ENCODE measurements at places on chromosomes 3 and 15.
A peak's percentile ranks its signal among the peaks of the same experiment; 100 is the strongest.

GRCh38 chr15:86333819-86334218, 254.1 kb downstream of the AGBL1 start:
- no peak for DNase-seq

- DNase-seq: no peak
Measured at GRCh38 chr3:139261754-139262586, 81.8 kb upstream of the MRPS22 start.

GRCh38 chr3:115667738-115668065, 44.4 kb downstream of the GAP43 start:
- DNase-seq: no peak

DNA sequence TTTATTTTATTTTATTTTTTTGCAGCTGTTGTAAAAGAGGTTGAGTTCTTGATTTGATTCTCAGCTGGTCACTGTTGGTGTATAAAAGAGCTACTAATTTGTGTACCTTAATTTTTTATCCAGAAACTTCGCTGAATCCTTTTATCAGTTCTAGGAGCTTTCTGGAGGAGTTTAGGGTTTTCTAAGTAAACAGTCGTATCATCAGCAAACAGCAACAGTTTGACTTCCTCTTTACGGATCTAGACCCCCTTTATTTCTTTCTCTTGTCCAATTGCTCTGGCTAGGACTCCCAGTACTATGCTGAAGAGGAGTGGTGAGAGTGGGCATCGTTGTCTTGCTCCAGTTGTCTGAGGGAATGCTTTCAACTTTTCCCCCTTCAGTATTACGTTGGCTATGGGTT, 165.8 kb upstream of the KCNMB2 start:
- DNase-seq: no peak

DNA sequence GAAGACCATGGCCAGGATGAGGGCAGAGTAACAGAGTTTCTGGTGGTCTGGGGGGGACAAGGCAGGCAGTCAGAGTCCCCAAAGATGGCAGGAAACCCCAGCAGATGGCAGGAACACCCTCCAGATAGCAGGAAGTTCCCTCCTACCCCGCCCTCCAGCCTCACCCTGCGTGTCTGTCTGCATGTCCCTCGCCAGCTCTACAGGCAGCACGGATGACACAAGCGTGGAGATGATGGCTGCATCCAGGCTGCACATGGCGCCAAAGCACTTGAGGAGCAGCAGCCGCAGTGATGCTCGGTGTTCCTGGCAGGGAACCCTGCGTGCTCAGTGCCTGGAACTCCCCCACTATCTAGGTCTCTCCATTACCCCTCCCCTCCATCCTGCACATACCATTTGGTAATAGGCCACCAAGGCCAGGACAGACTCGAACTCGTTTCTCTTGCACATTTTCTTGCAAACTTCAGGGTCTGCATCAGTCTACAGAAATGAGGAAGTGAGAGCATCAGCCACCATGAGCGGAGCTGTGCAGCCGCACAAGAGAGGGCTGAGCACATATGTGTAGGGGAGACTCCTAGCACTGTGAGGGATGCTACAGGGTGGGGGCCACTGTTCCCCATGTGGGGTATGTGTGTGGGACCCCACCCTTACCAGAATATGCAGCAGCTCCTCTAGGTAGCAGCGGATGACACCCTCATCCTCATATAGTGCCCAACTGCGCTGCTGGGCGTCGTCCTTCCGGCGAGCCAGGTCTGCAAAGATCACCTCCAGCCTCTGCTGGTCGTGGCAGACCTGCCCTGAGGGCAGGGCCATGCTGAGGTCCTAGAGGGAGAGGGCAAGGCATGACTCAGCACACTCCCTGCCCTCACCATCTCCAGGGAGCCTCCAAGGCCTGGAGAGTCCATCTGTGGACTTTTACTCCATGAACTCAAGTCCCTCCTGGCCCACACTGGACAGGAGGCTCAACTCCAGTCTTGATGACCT, 6.0 kb downstream of the NCKIPSD start:
- no peak for DNase-seq

DNA sequence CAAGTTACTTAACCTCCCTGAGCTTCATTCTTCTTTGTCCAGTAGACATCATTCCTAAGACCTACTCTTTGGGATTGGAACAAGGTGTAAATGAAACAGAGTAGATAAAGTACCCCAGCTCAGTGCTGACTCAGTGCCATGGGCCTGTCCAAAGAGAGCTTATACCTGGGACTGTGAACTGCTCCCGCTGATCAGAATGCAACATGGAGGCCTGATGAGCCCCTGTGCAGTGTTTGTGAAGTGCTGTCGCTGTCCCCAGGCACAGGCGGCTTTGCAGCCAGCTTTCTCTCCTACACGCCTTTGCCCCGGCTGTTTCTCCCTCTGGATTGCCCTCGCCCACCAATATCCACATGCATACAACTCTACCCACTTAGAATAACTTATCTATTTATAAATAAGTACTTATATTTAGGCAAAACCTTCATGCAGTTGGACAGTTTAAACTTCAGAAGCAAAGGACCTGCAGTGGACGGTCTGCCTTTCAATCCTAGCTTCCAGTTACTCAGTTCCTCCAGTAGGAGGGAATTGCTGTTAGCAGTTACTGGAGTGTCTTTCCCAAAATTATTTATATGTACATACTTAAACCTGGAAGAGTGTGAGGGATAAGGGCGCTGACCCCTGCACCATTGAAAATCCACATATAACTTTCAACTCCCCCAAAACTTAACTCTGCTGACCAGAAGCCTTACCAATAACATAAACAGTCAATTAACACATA, 80.0 kb downstream of the CORO2B start:
- DNase-seq: no peak

DNA sequence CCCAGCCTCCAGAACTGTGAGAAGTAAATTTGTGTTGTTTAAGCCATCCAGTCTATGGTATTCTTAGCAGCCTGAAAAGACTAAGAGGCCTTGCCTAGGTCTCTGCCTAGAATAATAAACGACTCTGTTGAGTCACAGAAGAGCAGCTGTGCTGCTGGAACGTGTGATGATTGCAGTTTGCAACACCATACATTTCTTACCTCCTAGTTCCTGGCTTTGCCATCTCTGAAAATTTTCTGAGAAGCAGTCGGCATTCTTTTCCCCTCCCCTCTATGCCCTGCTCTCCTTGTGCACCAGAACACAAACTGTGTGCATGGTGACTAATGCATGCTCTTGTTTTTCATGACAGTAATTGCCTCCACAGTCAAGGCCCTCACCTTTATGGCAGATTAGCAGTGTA, 301.3 kb downstream of the IL20RB start:
- DNase-seq: no peak

DNA sequence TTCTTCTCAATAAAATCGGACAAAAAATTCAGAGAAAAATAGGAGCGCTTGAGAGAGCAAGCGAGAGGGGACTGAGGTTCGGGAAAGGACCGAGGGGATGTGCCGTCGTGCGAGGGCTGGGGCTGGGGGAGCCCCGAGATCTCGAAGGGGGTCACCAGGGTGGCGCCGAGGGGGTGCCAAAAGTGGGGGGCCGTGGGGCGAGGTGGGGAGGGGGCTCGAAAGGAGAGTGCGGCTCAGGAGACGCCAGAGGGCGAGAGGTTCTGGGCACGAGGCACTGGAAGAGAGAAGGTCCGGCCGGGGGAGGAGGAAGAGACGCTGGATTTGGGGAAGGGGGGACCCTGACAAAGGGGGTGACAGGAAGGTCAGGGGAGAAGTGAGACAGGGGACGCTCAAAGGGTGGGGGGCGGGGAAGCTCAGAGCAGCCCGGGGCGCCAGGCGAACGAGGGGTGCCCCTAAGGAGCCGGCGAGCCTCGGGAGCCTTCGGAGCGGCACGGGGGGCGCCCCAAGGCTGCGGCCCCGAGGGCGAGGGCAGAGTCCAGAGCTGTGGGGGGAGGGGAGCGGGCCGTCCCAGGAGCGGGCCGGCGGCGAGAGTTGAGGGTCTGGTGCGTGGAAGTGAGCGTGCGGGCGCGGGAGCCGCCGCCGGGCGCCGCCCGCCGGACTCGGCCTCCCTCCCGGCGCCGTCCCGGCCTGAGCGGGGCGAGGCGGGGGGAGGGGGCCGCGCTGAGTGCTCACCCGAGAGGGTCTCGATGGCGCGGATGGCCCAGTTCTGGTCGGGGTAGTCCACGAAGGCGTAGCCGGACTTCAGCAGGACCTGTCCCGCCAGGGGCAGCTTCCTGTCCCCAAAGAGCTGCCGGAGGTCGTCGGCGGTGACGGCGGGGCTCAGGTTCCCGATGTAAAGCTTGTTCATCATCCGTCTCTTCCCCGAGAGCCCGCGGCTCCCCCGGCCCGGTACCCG, 514 bp downstream of the IGF2BP2 start:
- DNase-seq: peak; percentile 3

DNA sequence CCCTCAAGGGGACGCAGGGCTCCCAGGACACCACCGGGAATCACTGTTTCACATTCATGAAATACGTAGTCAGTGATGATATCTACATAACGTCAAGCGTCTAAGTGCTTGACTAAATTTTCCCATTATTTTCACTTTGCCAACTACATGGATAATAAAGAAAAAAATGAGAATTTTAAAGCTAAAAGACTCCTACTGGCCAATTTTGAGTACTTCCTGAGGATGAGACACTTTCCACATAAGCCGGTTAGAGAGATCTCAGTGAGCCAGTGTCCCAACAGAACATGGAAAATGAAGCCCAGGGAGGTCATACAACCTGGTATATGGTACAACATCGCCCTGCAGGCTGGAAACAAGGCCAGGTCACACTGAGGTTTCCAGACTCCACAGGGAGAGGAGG, 928.1 kb downstream of the FHIT start:
- DNase-seq: no peak

- DNase-seq: no peak
Measured at GRCh38 chr3:9787714-9788113, 4.6 kb downstream of the TADA3 start.

DNA sequence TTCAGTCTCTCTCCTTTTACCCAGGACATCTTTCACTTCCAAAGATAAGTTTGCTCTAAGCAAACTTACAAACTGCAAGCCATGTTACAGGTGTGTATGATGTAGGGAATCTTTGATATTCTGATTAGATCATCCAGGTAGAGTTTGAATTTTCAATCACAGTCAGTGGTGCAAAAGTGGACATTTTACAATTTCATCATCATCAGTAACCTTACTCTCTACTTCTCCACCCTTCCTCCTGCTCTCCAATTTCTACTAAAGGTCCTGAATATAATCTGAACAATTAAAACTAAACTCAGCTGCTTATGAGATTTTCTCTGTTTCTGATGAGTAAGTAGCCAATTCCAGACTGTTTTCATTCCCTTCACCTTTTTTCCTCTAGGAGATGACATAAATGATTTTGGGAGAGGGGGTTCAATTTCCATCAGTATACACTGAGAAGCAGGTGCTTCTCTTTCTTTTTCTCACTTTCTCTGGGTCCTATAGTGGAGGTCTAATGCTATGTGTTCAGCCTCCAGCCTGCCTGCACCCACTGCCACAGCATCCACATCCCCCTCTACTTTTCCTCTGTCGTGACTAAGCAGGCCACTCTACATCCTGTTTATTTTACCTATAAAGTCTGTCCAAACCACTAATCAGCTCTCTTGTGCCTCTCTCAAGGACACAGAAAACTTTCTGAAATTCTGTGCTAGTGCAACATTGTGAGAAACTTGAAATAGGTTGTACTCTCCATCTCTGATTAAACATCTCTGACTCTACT, 27.6 kb downstream of the SUCNR1 start:
- no peak for DNase-seq

Data from T-helper 1 cell (primary cell).